Stimulated activated CD4-positive, alpha-beta T cell treated with anti-CD3 and anti-CD28 coated beads, Interleukin-12 subunit alpha, Interleukin-12 subunit beta, amount 100 ng/mL, for 4 hours (primary cell): ENCODE measurements at places on chromosomes 7 and 10.

DNA sequence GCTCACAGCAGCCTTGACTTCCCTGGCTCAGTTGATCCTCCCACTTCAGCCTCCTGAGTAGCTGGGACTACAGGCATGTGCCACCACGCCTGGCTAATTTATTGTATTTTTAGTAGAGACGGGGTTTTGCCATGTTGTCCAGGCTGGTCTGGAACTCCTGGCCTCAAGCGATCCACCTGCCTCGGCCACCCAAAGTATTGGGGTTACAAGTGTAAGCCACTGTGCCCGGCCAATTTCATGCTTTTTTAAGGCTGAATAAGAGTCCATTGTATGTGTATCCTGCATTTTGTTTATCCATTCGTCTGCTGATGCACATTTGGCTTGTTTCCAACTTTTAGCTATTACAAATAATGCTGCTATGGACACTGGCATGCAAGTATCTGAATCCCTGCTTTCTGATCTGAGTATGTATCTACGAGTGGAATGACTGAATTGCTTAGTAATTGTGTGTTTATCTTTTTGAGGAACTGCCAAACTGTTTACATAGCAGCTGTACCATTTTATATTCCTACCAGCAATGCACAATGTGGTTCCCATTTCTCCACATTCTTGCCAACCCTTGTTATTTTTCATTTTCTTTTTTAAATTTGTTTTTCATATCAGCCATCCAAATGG, 37.3 kb upstream of the TPST1 start:
- no peak for DNase-seq

GRCh38 chr7:109864230-109864629, 1226.7 kb upstream of the LRRN3 start:
- no peak for DNase-seq

DNA sequence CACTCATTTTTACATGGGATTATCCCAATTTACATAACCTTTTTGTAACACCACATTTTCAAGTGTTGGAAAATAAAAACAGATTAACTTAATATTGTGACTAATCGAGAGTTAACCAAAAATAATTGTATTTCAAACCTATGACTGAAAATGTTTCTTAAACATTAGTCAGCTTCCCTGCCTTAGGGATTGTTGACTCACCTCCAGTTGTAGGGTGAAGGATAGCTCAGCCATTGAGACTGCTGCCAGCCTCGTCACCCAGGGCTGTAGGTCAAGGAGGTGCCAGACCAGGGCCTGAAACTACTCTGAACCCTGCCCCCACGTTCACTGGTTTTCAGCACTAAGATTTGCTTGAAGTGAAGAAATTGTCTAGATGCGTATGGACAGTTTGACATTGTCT, 351.2 kb downstream of the GFRA1 start:
- DNase-seq: no peak

DNA sequence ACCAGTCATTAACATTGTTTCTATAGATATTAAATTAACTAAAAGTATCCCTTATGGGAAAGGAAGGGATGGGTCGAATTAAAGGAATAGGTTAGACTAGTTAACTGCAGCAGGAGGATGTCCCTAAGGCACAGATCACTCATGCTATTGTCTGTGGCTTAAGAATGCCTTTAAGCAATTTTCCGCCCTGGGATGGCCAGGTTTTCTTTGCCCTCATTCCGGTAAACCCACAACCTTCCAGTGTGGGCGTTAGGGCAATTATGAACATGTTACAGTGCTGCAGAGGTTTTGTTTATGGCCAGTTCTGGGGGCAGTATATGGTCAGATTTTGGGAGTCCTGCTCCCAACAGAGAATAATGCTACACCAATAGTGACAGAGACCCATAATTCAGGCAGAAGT, 139.3 kb upstream of the CDK13 start:
- DNase-seq: no peak

DNA sequence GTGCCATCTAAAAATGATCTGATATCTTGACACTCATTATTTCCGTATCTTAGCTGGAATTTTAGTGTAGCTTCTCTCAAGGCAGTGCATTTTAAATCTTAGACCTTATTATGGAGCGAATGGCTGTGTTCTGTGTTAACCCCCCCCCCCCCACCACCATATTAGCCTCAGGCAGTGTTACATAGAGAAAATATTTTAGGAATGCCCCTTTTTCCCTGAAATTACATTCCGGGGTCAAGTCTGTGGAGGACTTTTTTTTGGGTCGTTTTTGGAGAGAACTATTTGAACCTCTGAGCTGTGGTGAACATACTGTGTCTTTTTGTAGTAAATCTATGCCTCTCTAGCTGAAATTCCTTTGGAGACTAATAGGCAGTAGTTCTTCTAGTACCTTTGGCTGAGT, 3.1 kb downstream of the CCDC126 start:
- no peak for DNase-seq

- no peak for DNase-seq
Observed at GRCh38 chr7:51501620-51502019, 185.0 kb upstream of the COBL start.

DNA sequence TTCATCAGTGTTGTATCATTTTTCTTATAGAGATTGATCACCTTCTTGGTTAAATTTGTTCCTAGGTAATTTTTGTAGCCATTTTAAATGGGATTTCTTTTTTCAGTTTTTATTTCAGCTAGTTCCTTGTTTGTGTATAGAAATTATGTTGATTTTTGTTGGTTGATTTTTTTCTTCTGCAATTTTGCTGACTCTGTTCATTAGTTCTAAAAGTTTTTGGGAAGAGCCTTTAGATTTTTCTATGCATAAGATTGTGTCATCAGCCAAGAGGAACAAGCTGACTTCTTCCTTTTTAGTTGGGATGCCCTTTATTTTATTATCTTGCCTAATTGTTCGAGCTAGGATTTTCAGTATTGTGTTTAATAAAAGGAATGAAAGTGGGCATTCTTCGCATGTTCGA, 222.2 kb upstream of the TEX47 start:
- no peak for DNase-seq

- DNase-seq: no peak
Observed at GRCh38 chr10:129950676-129951075, 13.4 kb downstream of the EBF3 start.

- no peak for DNase-seq
Observed at GRCh38 chr10:100655760-100656421, 89.5 kb upstream of the PAX2 start.

- no peak for DNase-seq
Observed at GRCh38 chr10:27474741-27475140, 29.4 kb upstream of the RAB18 start.

DNA sequence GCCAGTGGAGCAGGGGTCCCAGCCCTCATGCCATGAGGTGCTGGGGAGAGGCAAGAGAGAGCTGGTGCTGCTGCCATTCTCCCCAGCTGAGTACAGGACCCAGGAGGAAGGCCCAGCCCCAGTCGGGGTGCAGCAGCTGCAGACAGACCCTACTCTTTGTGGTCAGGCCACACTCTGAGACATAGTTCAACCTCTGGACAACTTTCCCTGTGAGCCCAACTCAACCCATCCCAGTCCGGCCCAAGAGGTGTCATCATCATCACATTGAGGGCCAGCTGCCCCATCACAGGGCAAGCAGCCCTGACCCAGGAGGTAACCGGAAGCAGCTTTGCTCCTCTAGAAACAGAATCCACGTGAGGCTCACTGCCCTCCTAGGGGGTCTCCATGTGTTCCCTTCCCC, 133.8 kb upstream of the KCNMA1 start:
- DNase-seq: no peak

GRCh38 chr10:96858706-96859050, 26.6 kb downstream of the LCOR start:
- no peak for DNase-seq

DNA sequence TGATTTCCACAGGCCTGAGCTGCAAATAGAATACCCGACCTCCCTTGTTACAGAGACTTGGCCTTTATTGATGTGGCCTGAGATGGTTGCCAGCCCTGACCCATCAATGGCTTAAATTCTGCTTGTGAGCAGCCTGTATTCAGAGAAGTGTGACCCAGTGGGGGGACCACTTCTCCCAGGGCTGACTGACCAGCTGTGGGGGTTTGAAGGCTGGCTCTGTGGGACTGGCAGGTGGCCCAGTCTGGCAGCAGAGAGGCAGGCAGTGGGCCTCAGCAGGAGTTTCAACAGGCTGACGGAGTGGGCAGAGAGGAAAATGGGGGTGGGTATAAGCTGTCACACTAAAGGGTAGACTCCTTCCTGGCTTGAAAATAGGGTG, 12.2 kb upstream of the PPIF start:
- no peak for DNase-seq

DNA sequence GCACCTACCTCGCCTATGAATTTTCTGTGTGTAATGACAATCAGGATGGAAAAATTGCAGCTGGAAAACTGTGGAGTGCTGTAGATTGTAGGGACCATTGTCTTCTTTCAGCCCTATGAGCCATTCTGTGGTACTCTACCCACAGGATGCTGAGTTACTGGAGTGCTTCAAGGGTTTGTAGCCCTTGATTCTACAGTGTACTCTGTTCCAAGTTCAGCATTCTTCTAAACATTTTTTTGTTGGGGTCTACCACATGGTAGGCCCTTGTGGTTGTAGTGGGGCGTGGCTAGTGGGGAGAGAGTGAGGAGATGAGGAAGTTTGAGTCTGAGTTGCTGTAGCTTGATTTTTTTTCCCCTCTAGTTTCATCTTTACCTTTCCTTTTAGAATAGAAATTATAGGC, 33.5 kb downstream of the REEP3 start:
- DNase-seq: no peak

DNA sequence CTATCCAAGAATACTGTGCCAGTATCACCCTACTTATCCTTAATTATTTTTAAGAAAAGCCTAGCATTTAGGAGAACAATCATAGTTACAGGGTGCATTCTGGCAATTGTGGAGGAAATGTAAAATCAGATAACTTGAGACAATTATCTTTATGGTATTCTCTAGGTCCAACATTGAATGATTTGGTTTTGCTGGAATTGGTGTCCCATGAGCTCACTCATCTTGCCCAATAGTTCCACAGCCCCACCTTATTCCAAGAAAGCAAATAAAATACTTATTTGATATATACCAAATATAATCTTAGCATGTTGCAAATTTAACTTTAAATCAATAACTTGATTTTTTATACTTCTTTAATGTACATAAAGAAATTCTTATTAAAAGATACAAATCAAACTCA, 65.3 kb downstream of the DGKB start:
- DNase-seq: no peak

DNA sequence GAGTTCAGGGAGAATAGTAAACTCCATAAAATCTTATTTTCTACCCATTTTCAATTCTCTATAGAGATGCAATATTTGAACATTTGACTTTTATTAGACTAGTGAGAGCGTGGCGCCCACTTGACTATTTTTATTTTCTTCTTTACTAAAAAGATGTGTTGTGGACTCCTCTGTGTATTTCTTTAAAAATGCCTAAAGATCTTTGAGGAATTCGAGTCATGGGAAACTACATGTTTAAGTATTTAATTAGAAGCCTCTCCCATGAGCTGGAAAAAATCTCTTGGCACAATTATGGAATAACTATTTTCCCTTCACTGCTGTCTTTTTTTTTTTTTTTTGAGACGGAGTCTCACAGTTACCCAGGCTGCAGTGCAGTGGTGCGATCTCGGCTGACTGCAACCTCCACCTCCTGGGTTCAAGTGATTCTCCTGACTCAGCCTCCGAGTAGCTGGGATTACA, 124.2 kb downstream of the ARHGAP12 start:
- DNase-seq: no peak

DNA sequence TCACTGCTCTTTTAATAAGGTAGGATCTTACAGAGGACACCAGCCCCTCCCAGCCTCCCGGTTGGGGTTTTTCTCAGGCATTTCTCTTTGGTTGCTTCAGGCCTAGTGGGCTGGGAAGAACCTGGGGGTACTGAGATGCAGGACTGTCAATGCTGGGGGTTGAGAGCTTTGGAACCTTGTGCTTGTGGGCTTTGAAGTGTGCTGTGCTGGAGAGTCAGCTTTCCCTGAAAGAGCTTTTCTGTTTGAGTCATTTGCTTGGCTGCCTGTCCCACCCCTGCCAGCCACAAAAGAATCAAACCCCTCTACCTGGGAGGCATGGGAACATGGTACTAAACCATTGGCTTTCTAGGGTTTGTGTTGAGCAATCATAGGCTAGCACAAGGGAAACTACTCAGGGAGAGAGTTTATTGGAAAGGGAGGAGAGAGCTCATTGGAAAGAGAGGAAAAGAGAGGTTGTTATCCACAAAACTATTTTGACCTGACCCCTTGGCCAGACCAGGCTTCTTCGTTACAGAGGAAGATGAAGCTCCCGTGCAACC, 1.4 kb downstream of the SCD start:
- no peak for DNase-seq

GRCh38 chr10:62850646-62851045, 34.5 kb upstream of the EGR2 start:
- no peak for DNase-seq

- no peak for DNase-seq
Observed at GRCh38 chr10:77926566-77927401, at the start of gene DLG5. Gene DLG5, minus strand, starts transcription at chr10:77926755. Its CDS starts 235 bp downstream, at chr10:77926520.

- no peak for DNase-seq
Observed at GRCh38 chr10:78202386-78202785, 168.7 kb downstream of the RPS24 start.
